ENCODE measurements at places on chromosomes 3 and 15.

- DNase-seq, result no peak
Observed at GRCh38 chr3:62248734-62249483, 124.4 kb downstream of the FEZF2 start.

DNA sequence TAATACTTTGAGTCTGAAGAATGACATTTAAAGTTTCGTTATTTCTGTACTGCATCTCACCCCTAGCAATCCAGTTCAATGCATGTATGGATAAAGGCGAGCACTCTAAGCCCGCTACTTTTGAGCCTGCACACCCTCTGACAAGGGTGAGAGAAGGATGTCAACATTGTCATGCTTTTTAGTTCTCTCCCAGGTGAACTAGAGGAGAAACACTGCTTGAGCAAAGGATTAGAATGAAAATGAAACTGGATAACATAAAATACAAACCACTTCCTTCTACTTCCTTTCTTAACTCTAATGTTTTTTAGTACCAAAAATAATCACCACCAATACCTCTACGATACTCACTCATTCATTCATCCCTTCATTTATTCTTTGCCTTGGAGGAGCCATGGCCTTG, 588.7 kb upstream of the NR2F2 start:
- DNase-seq, result no peak

GRCh38 chr3:100117093-100117492, 2.8 kb upstream of the FILIP1L start:
- DNase-seq, result no peak

GRCh38 chr3:44974416-44974815, 1.6 kb downstream of the ZDHHC3 start:
- DNase-seq, result no peak

DNA sequence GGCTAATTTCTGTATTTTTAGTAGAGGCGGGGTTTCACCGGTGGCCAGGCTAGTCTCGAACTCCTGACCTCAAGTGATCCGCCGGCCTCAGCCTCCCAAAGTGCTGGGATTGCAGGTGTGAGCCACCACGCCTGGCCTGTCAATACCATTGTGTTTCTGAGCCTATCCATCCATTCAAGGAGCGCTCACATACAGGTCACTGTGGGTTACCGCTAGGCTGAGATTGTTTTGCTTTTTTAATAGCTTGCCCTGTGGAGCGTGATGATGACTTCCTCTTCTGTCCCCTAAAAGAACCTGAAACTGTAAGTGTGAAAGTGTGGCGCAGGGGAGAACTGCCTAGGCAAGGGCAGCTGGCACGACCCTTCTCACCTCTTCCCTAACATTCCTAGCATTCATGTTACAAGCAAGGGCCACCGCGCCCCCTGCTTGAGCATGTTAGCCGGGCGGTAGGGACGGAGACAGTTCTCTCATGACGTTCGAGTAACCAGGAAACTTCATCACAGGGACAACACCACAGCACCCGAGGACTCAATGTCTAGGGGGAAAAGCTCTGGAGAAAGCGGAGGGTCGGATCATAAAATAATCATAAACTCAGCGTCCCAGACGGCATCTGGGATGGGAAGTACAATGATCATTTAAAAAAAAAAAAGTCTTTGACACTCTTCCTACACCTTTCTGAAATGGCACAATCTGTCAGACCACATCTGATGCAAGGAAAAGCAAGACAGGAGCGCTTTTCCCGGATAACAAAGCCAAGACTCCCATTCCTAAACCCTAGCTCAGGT, 790 bp downstream of the LAMP3 start:
- DNase-seq, result no peak

DNA sequence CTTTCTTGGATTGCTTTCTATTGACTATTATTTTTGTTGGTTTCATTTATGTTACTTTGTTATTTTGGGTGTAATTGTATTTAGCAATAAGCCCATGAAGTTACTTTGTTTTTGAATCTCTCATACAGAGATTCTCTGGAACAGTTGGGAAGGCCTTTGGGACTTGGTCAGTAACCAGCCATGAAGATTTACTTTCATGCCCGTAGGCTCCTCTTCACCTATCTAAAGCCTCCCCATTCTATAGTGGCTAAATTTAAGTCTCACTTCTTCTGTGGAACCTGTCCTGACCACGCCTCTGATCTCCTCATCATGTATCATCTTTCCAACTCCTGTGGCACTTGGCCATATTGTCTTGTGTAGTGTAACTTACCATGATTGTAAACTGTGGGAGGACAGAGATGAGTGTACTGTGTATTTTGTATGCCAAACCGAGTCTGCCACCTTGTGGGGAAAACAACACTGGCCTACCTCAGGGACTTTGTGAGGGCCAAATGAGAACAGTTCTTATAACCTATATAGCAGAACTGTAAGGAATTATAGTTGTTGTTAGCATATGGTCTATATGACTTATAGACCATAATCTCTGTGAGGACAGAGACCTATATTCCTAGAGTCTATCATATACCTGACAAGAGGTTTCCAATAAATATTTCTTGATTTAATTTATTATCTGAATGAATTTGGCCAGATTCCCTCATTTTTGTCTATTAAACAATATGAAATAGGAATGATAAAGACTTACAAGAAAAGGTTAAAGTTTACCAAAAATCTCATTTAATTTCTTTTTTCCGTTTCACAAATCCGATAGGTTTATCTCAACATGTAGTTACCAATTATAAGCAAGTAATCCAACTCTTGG, 75.0 kb downstream of the STARD9 start:
- DNase-seq, result peak; percentile 84

GRCh38 chr3:46334741-46335478, 19.0 kb upstream of the CCR2 start:
- peak; percentile 17 for DNase-seq

DNA sequence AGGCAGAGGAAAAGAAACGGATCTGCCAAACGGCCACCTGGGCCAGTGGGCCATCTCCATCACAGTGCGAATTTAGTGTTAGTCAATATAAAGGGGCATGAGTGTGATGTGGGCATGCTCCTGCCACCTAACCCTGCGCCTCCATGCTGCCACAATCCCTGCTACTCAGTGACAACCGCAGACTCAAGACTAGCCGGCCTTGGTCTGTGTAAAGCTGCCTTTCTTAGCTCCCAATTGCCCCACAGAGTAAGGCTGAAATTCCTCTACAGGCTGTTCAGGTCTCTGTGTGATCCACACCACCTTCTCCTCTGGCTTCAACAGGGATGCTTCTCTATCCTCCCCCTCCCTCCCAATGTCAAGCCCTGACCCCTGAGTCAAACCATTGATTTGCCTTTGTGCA, 269.7 kb downstream of the XXYLT1 start:
- DNase-seq, result no peak

- peak; percentile 53 for DNase-seq
Observed at GRCh38 chr3:25603703-25604102, 61.0 kb downstream of the TOP2B start.
